ENCODE measurements at places on chromosomes 5 and 9. TPM values are rescaled to one million over a fixed set of nuclear protein-coding genes. Genes with fewer than 3 reads are reported as not detected.

PCDHGC5 gene
- 1.2 TPM for total RNA-seq

HSPA5 gene
- 538 TPM for total RNA-seq

RGS7BP gene
- total RNA-seq = 2.0 TPM

TMEM171 gene
- total RNA-seq = 5.0 TPM

PTGDS gene
- not detected for total RNA-seq

FPGS gene
- 90.7 TPM for total RNA-seq

WDR31 gene
- 0.62 TPM for total RNA-seq

CCDC180 gene
- total RNA-seq = 4.5 TPM

GCNT4 gene
- total RNA-seq = not detected

FOXI1 gene
- total RNA-seq = not detected

FAM120AOS gene
- total RNA-seq = 28.8 TPM

CTXN3 gene
- total RNA-seq = not detected

GLRA1 gene
- not detected for total RNA-seq

SEMA5A gene
- 0.04 TPM for total RNA-seq

SECISBP2 gene
- total RNA-seq = 34.1 TPM

CSF1R gene
- total RNA-seq = not detected

FIBCD1 gene
- total RNA-seq = not detected

TPPP gene
- 0.07 TPM for total RNA-seq

CETN3 gene
- 15.5 TPM for total RNA-seq

TTC33 gene
- total RNA-seq = 14.2 TPM

TNPO1 gene
- 298 TPM for total RNA-seq

CDH9 gene
- not detected for total RNA-seq

ZBTB26 gene
- 5.0 TPM for total RNA-seq

FAM13B gene
- 25.4 TPM for total RNA-seq

CCL28 gene
- 0.95 TPM for total RNA-seq

TEX48 gene
- total RNA-seq = not detected

FLT4 gene
- total RNA-seq = 66.5 TPM

CORO2A gene
- total RNA-seq = 0.30 TPM

HOMER1 gene
- total RNA-seq = 3.9 TPM

CD14 gene
- 0.33 TPM for total RNA-seq

LCN1 gene
- total RNA-seq = not detected

ADAMTS19 gene
- not detected for total RNA-seq

DAB2 gene
- total RNA-seq = 245 TPM

ARL14EPL gene
- total RNA-seq = 0.58 TPM

KCNN2 gene
- 1.3 TPM for total RNA-seq

INSL6 gene
- not detected for total RNA-seq

ANKRD34B gene
- total RNA-seq = not detected

DDX4 gene
- not detected for total RNA-seq

SLC27A4 gene
- total RNA-seq = 36.9 TPM

NUTM2G gene
- not detected for total RNA-seq

SDHA gene
- total RNA-seq = 153 TPM

EGFL7 gene
- 1,043 TPM for total RNA-seq

ARRDC1 gene
- total RNA-seq = 21.5 TPM

CDK9 gene
- 128 TPM for total RNA-seq

AK8 gene
- not detected for total RNA-seq

TIMD4 gene
- total RNA-seq = not detected

OBP2B gene
- not detected for total RNA-seq

PCDHA3 gene
- 0.09 TPM for total RNA-seq

PCDHGA5 gene
- 0.78 TPM for total RNA-seq
